ENCODE measurements at places on chromosomes 13 and 19.

GRCh38 chr19:30226464-30227011 lies 145.6 kb upstream of the ZNF536 start:
- DNase-seq, result no peak

GRCh38 chr13:47120282-47120681 lies 223.4 kb upstream of the HTR2A start:
- DNase-seq, result no peak

DNA sequence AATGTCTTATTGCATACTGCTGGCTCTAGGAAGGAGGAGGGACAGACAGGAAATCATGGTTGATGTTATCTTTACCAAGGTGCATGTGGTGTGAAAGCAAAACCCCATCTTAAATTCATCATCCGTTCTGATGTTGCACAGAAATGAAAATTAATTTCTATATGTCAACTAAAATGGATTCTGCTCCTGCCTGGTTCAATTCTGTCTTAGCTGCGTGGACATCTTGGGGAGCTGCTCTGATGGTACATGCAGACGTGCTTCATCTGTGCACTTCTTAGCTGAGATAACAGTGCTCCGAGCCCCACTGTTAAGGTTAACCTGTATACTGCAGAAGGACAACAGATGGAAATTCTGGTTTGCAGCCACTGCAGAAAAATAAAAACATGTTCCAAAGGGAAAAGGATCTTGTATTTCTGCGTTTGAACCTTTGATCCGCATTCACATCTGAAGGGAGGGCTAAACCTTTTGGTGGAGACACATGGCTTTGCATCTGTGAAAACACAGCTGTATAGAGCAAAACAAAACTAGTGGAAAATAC lies 155.6 kb downstream of the TM9SF2 start:
- DNase-seq, result peak; percentile 18

GRCh38 chr19:8021374-8021773 lies 15.9 kb upstream of the ELAVL1 start:
- DNase-seq, result no peak

- no peak for DNase-seq
Measured at GRCh38 chr13:92172191-92172590, 773.8 kb downstream of the GPC5 start.

DNA sequence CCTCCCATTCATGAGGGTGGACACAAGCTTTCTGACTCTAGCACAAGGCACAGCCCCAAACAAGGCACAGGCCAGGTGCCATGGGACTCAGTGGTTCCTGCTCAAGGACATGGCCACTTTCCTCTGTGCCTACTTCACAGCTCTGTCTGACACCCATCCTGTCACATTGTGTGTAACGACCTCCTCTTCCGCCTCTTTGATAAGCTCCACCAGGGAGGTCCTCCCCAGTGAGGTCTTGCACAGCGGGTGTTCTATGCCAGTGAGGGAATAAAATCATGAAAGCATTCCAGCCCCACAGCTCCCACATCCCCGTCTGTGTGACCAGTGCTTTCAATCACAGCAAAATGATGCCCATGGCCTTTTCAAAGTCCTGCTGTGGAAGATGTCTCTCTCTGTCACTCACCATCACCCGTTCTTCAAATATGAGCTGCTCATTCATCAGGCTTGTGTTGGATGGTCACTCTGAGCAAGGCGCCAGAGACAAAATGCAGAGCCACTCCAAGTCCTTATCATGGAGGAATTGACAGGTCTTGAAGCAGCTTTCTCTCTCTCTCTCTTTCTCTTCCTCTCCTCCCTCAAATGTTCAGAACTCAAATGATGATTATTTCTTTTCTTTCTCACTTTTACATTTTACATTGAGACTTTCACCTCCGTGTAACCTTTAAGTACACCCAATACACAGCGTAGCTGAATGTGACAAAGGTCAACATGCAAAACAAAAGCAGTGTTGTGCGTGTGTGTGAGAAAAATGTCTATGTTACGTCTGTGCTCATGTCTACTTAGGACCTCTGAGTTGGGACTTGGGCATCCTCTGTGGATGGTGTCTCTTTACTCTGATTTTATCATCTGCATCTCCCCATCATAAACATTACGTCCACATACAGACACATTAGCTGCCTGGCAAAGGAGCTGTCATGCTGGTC lies 8.0 kb upstream of the SPATA13 start:
- no peak for DNase-seq

DNA sequence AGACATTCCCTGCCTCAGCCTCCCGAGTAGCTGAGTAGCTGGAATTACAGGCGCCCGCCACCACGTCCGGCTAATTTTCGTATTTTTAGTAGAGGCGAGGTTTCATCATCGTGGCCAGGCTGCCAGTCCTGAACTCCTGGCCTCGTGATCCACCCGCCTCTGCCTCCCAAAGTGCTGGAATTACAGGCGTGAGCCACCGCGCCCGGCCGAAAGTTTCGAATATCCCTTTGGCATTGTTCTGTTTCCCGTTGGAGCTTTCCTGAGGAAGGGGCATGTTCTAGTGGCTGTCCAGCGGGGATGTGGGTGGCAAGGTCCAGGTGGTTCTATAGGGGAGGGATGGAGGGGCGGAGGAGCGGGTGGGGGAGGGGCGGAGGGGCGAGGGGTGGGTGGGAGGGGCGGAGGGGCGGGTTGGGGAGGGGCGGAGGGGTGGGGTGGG lies 2.1 kb upstream of the BSG start:
- DNase-seq, result no peak

- no peak for DNase-seq
Measured at GRCh38 chr13:111020546-111020945, 94.6 kb upstream of the ARHGEF7 start.
